Renal pelvis (tissue), 12 donors: ENCODE measurements at places on chromosomes 16 and 17. TPM values are rescaled to one million over a fixed set of nuclear protein-coding genes. Genes with fewer than 3 reads are reported as not detected.

- DNase-seq = no peak
Measured at GRCh38 chr17:15361151-15361550, 19.8 kb upstream of the TEKT3 start.

Gene TRIM25
- polyA plus RNA-seq = 46.6 TPM

Gene GALR2
- polyA plus RNA-seq = 0.87 TPM

Gene CCL1
- not detected for polyA plus RNA-seq
